ENCODE measurements at places on chromosomes 16 and 17.

DNA sequence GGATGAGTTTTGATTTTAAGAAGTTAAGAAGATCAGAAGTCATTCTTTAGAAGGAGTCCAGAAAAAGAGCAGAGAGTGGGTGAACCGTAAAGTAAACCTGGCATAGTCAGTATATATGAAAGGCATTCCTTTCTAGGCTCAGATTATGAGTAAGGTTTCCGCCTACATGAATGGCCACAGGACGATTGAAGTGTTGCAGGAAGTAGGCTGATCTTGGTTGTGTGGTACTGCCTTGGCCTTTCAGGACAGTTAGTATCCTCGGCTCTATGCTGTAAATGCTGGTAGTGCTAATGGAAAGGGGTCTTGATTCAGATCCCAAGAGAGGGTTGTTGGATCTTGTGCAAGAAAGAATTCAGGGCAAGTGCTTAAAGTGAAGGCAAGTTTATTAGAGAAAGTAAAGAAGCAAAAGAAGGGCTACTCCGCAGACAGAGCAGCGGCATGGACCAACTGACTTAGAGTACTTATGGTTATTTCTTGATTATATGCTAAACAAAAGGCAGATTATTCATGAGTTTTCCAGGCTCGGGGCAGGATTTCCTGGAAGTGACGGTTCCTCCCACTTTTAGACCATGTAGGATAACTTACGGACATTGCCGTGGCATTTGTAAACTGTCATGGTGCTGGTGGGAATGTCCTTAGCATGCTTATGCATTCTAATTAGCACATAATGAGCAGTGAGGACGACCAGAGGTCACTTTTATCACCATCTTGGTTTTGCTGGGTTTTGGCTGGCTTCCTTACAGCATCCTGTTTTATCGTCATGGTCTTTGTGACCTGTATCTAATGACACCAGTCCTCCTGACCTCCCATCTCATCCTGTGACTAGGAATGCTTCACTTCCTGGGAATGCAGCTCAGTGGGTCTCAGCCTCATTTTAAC lies 164.8 kb downstream of the SNX29 start:
- no peak for DNase-seq

- no peak for DNase-seq
Measured at GRCh38 chr17:77425791-77426641, 285.2 kb downstream of the SEC14L1 start.

GRCh38 chr17:19945009-19945626 lies 32.5 kb downstream of the AKAP10 start:
- no peak for DNase-seq

DNA sequence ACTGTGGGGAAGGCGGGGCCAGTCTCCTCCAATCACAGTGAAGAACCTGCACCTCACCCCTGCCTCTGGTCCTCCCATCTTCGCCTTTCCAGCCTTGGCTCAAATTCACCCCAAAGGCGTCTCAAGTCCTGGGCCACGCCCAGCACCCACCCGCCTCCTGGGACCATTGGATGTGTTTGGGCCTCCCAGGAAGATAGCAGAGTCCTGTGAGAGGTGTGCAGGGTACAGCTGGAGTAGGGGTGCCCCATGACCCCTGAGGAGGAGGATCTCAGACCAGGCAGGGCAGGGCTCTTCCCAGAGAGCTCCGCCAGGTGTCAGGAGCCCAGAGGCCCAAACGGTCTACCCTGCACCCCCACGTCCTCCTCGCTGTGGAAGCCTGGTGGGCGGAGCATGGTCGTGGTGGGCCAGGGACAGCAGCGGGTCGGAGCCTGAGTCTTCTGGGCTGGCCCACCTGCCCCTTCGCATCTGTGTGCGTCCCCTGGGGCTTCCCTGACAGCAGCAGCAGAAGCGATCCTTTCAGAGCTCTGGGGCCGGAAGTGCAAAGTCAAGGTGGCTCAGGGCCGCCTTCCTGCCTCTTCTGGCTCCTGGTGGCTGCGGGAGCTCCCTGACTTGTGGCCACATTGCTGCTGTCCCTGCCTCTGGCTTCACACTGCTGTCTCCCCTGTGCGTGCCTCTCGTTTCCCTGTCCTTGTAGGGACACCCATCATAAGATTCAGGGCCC lies 34.9 kb upstream of the ZNF469 start:
- DNase-seq = no peak

- DNase-seq = no peak
Measured at GRCh38 chr16:75089486-75090202, 26.9 kb downstream of the LDHD start.

GRCh38 chr16:22938647-22939046 lies 124.7 kb downstream of the HS3ST2 start:
- DNase-seq = no peak

GRCh38 chr17:72425794-72426168 lies 305.0 kb downstream of the SOX9 start:
- DNase-seq = no peak

DNA sequence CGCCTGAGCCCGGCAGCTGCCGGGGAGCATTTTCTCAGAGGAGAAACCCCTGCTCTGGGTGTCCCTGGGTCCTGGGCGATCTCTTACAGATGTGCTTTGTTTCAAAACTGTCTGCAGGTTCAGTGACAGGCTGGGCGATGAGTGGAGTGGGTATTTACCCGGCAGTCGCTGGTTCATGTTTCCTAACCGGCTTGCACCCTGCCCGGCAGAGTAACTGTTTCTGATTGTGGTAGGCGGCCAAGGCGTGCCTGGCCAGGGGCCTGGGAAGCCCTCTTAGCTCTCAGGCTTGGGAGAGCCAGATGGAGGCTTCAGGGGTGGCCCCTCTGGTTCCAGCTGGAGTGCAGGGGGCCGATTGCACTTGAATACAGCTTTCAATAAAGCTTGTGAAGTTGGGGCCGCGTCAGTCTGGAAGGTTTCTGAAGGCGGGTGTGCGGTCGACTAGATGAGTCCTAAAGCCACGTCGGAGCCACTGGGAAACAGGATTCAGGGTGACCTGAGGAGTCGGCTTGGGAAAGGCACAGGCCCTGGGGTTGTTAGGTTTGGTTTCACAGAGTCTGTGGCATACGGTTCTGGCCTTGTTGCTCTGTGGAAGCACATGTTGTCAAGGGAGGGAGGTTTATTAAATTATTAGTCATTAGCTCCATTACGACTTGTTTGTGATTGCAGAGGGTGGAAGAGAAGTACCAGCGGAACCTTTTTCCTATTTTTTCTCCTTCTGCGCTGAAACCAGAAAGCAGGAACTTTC lies 1.4 kb downstream of the BAIAP2 start:
- no peak for DNase-seq

- DNase-seq = no peak
Measured at GRCh38 chr17:40862985-40863733, 3.9 kb downstream of the KRT12 start.

DNA sequence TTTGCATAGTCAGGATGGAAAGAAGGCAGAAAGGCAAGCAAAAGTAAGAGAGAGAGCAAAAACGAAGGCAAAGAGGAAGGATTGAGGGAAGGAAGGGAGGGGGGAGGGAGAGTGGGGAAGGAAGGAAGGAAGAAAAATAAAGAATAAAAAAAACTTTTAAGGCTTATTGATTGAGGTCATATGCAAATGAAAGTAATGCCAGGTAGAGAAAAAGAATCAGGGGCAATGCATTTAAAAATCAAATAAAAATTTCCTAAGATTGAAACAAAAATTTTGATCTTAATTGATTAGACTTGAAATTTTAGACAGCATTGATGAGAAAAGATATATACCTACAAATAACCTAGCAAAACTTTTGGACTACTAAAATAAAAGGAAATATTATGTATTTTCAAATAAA lies 153.9 kb upstream of the KIF2B start:
- no peak for DNase-seq

GRCh38 chr16:71293919-71294318 lies 4.7 kb upstream of the CMTR2 start:
- no peak for DNase-seq

DNA sequence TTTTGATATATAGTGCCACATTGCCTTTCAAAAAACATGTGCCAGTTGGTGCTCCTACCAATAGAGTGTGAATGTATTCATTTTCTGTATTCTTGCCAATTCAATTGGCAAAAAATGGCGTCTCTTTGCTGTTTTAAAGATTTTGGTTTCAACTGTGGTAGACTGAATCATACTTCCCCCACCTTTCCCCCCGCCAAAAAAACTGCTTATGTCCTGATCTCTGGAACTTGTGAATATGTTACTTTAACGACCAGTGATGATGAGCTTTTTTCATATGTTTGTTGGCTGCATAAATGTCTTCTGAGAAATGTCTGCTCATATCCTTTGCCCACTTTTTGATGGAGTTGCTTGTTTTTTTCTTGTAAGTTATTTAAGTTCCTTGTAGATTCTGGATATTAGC lies 325.1 kb upstream of the KCNJ16 start:
- DNase-seq = no peak

DNA sequence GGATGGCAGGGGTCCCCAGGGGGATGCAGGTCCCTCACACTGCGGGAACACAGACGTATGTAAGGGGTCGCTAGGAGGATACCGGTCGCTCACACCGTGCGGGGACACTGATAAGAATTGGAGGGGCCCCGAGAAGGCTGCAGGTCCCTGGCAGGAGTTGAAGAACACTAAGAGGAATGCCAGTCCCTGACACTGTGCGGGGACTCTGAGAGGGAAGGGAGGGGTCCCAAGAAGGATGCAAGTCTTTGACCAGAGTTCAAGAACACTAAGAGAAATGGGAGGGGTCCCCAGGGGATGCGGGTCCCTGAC lies 510 bp downstream of the ERCC4 start:
- DNase-seq = no peak

DNA sequence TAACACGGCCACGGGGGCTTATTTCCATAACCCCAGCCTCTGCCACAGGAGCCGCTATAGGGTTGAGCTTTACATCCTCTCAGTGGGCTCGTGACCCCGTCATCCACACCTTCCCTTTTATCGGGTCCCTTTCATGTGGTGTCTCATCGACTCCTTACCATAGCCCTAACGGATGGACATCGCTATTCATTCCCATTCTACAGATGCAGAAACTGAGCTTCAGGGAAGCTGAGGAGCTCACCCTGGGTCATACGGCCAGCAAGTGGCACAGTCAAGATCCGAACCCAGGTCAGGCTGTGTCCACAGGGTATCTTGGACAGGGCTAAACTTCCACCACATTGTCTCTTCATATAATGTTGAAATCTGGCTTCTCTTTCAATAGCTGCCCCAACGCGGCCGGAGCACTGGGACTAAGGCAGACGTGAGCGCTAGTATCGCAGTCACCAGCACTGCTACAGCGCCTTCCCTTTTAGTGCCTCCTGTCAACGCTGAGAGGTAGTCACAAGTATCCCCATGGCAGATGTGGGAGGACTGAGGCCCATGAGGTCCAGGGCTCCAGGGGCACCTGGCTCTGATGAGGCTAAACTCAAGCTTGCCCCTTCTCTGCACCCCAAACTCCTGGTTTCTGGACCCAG lies 50.8 kb downstream of the SOCS1 start:
- DNase-seq = no peak

DNA sequence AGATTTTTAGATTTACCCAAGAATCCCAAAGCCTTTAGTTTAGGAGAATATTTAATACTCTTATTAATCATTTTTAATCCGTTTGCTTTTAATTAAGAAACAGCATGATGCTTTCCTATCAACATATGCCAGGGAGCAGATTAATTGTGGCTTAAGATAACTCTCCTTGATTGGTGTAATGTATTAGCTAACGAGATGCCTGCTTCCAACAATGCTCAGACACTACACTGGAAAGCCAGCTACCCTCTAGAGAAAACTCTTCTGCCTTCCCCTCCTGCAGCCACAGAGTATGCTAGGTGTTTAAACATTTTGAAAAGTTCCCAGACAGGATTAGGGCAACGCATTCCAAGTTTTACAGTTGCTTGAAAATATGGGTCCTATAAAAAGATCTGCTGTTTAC lies 142.2 kb downstream of the AATF start:
- DNase-seq = no peak

DNA sequence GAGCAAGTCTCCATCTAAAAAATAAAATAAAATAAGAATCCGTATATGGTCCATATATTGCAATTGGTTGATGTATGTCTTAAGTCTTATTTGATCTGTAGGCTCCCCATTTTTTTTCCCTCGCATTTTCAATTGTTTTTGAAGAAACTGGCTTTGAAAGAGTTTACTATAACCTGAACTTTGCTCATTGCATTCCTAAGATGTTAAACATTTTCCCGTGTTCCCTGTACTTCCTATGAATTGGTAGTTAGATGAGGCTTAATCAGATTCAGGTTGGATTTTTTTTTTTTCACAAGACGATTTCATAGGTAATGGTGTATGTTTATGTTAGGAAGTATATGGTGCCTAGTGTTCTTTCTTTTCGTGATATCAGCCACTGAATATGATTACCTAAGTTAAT lies 3.3 kb downstream of the LRRC36 start:
- DNase-seq = no peak

DNA sequence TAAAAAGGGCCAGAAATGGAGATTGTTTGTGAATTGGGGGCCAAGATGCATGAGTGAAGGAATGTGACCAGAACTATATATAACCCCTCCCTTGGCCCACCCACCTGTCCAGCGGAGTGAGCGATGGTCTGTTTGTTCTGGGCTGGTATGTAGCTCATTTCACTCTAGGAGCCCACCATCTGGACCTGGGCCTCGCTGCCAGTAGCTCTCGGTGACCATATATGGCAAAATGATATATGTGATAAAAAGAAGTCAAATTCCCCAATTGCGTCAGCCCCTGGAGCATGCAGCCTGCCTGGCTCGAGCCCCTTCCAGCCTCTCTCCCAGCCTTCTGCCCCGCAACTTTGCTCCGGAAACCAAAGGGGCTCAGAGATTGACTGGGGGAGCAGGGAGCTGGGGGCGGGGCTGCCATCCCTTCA lies 47.3 kb downstream of the CCDC42 start:
- no peak for DNase-seq

- DNase-seq = no peak
Measured at GRCh38 chr17:79838522-79839274, 542 bp downstream of the CBX4 start.

DNA sequence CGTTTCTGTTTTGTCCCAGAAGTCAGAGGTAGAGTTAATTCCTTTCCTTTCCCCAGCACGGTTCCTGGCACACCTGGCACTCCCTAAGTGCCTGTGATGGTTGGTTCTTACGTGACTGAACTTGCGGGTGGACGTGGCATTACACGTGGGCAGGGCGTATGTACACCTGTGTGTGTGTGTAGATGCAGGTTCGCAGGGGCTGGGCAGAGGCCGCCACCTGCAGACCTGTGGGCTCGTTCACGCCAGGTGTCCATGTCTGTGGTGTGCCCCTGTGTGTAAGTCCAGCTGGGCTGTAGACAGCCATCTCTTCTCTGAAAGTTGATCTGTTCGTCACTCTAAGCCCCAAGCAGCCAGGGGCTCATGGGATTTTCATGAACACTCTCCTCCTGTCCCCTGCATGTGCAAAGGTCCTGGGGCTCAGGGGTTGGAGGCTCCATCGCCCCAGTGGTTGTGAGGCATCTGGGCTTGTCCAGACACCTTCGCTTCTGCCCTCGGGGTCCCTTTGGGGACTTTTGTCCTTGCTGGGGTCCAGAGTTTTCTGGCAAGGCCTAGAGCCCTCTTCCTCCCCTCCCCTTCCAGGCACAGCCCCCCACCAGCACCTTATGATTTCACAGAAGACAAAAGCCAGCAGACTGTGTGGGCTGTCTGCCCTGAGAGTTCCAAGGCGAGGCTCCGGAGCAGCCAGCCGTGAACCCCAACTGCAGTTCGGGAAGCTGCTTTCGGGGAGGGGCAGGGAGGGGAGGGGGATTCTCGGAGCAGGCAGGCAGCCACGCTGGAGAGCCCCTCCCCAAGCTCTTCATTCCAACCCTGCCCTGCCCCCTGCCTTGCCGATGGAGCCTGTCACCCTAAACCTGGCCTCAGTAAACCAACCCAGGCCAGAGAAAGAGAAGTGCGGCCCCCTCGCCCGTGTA lies 5.4 kb upstream of the FSCN2 start:
- DNase-seq = no peak

- DNase-seq = no peak
Measured at GRCh38 chr17:14541714-14542113, 240.8 kb downstream of the HS3ST3B1 start.

GRCh38 chr17:10247810-10248209 lies 49.4 kb upstream of the GAS7 start:
- no peak for DNase-seq
